ENCODE measurements at places on chromosomes 3 and 15.

DNA sequence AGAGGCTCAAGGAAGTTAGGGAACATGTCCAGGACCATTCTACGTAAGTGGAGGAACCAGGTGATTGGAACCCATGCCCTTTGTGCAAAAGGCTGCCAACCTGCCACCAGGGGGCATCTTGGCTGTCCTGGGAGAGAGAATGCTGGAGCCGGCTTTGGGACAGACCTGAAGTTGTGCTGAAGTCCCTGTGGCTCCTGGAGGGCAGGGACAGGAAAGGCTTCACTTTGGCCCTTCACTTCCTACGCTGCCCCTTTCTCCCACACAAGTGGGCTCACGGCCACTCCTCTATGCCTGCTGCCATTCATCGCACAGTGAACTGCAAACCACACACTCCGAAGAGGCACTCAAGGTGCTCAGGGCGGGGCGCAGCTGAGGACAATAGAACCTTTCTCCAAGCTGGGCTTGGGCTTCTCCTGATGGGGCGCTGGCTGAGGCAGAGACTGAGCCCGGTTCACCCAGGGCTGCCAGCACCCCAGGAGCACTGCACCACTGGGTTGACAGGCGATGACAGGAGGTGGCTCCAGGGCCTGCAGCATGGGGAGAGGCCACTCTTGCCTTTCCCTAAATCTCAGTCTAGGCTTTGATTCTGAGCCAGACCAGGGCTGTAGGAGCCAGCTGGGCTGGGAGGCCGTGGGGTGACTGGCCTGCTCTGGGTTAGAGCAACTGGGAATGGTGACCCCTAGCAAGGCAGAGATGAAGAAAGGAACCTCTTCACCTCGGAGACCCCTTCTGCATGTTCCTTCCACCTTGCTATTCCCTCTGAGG lies 8.4 kb downstream of the SHF start:
- DNase-seq = peak; percentile 54

DNA sequence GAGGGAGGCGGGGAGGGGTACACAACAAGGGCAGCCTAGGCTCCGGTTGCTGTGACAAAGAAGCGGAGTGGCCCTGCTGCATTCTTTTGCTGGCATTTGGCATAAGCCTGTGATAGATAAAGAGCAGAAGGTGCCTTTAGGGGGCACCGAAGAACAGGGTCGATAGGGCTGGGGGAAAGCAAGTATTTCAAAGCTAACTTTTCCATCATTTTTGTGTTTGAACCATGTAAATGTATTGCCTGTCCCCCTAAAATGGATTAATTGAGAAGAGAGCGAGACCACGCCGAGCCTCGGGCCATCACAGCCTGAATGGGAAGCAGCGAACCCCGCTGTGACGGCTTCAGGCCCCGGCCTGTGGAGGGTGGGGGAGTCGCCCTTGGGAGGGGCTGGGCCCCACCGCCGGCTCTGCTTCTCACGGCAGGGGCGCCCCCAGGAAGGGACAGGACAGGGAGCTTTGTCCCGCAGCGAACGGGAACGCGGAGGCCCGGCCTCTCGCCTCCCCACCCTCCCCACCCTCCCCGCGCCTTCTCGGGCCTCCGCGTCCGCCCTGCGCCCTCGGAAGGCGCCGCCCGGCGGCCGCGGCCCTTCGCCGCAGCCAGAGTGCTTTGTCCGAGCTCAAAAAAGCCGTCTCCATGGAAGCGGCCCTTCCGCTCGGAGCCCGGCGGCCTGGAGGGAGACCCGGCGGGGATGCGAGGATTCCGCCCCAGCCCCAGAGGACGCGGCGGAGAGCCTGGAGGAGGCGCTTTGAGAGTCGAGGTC lies 32.4 kb upstream of the ALDH1L1 start:
- peak; percentile 60 for DNase-seq

GRCh38 chr3:133474817-133475216 lies 75.0 kb downstream of the BFSP2 start:
- peak; percentile 28 for DNase-seq

- DNase-seq = no peak
Observed at GRCh38 chr3:101066711-101067129, 73.5 kb upstream of the ABI3BP start.

DNA sequence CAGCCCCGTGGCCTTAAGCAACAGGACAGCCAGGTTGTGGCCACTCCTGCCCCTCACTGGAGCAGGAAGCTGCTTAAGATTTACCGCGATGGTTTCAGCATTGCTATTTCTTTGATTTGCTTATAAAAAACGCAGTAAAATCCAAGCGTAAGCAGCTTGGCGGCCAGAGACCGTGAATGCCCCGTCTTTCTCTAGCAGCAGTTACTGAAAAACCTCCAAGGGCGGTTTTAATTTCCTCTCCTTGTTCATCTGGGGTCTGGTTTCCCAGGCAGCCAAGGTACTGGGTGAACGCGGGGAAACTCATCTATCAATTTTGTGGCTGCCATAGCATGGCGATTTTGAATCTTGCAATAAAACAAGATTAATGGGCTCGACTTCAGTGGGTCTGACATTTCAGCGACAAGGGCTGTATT lies 130.3 kb downstream of the MINAR1 start:
- no peak for DNase-seq

GRCh38 chr3:141373768-141374526 lies 5.6 kb downstream of the ZBTB38 start:
- DNase-seq = no peak

DNA sequence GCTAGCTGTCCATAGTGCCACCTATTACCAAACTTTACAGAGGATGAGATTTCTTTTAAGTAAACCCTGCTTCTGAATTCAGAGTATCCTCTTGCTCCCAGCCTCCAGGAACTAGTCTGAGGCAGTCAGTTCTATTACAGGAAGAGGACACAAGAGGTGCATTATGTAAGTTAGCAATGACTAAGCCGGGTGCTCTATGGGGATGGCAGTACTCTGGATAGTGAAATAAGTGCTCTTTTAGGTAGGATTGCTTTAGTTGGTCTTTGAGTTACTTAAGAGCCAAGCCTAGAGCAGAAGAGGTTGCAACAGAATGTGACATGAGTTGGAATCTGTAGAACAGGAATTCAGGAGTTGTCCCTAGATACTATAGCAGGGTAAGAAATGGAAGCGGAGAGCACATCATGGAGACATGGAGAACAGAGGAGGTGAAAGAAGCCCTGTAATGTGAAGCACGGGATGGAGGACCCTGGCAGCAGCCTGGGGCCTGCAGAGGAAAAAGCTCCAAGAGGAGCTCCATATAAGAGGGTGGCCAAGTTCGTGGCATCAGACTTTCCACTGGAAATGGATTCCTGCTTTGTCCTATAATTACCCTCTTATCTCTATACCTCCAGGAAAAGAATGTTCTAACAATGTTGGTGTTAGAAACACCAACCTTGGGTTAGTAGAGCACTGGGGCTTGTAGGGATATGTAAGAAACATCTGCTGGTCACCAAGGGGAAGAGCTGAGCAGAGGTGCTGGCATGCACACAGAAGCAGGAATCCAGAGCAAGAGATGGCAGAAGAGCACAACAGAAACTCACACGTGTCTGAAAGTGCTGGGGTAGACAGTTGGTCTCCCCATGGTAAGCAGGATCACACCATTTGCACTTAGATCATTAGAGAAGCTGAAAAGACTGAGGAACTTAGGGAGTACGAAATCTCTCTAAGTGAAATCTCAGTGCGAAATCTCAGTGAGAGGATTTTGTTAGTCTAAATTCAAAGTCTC lies 851.1 kb downstream of the FHIT start:
- DNase-seq = no peak

DNA sequence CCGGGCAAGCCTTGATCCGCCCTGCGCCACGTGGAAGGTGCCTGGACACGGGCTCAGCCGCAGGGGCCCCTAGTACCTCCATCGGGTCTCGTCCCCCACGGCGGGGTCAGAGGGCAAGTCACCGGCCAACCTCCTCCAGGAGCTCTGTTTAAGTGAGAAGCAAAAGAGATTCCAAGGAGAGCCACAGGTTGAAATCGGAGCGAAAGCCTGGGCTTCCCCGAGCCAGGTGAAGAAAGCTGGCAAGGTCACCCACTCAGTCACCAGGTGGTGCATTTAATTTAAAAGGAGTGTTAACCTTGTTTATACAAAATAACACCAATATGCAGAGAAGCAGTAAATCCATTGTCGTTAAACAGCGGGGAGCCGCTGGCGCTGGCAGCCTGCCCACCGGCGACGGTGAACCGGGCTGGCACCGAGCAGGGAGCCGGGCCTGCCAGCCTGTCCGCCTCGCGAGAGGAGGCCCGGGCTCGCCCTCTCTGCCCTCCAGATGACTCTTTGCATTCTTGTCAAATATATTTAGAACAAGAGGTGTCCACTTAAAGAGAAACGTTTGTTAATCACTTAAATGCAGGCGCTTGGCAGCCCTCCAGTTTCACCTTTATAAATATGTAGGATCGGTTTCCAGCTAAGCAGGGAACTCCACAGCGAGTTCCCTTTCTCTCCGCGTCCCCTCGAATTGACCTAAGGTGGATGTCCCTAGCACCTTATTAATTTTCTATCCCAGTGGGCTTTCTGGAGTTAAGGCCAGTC lies 277.3 kb upstream of the NR2F2 start:
- no peak for DNase-seq

- DNase-seq = no peak
Observed at GRCh38 chr3:161690299-161690620, 193.7 kb downstream of the OTOL1 start.

- DNase-seq = peak; percentile 29
Observed at GRCh38 chr15:74725225-74725774, at the start of gene CYP1A1. Gene CYP1A1 (minus strand): TSS chr15:74725528. CDS start chr15:74723097, 2,431 bp downstream.

DNA sequence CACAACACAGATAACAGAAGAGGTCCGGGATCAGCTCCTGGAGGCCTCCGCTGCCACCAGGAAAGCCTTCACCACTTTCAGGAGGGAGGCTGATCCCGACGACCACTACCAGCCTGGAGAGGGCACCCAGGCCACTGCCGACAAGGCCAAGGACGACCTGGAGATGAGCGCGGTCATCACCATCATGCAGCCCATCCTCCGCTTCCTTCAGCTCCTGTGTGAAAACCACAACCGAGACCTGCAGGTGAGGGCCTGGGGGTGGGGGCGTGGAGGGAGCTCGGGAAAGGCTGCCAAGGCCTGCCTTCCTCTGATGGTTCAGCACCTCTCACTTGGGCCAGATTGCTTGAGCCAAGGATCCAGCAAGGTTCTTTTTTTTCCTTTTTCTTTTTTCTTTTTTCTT lies 210.7 kb upstream of the BHLHE40 start:
- DNase-seq = no peak

- DNase-seq = peak; percentile 10
Observed at GRCh38 chr3:414063-414462, 217.5 kb downstream of the CHL1 start.

DNA sequence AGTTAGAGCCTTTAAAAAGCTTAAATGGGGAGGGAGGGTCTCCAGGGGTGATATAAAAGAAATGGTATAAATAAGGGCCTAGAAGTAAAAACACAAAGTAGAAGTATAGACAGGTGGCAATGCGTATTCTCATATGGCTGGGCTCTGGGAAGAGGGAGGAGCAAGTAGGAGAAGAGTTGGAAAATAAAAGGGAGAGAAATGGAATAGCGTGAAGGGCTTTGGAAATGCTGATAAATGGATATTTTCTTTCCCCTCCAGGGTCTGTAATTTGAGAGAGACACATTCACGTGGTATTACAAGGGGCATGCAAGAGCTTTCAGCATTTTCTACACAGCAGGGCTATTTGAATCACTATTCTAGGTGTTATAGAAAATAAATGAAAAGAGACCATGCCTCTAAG lies 313.7 kb downstream of the RYR3 start:
- DNase-seq = no peak

DNA sequence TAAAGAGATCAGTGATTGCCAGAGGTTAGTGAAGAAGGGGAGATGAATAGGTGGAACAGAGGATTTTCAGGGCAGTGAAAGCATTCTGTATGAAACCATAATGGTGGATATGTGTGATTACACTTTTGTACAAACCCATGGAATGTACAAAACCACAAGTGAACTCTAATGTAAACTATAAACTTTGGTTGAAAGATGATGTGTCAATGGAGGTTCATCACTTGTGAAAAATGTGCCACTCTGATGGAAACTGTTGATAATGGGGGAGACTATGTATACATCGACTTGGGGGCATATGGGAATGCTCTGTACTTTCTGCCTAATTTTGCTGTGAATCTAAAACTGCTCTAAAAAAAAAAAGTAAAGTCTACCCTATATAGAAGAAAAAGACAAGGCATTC lies 68.7 kb upstream of the ARHGEF3 start:
- DNase-seq = no peak

GRCh38 chr3:45105855-45106671 lies 40.1 kb downstream of the CDCP1 start:
- peak; percentile 80 for DNase-seq

DNA sequence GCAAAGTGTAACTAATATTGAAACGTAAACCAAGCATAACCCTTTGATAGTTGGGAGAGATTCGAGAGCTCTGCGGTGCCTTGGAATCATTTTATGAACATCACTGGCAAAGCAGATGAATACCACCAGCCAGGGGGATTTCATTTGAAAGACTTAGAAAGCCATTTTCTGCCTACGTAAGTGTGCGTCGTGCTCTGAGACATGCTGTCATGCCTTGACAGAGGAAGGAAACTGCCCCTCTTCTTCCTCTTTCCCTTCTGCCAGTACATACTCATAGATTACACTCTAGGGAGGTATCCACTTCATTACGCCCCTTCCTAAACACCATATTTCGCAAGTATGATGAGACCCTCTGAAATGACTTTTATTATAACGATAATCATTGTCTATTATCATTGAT lies 3.3 kb upstream of the MTHFS start:
- peak; percentile 76 for DNase-seq

- no peak for DNase-seq
Observed at GRCh38 chr3:72266016-72266370, 481.0 kb upstream of the PROK2 start.

- DNase-seq = no peak
Observed at GRCh38 chr15:96538491-96538890, 208.0 kb downstream of the NR2F2 start.

GRCh38 chr15:20368974-20369373 lies 172.6 kb downstream of the GOLGA6L6 start:
- no peak for DNase-seq

DNA sequence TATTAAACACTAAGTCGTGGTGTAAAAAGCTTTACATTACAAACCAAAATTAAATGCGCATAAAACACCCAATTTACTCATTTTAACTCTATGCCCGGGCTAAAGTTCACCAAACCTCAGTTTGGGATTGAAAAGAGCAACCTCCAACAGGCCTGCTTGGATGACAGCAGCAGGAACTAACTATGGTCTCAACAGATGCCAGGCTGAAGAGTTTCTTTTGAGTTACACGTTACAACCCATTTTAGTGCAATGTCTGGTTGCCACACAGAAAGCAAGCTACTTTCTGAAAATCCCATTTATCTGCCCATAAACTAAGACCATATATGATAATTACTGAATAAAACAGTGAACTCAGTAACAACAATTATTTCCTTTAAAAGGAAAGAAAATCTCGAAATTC lies 2.2 kb downstream of the SATB1 start:
- DNase-seq = peak; percentile 14

DNA sequence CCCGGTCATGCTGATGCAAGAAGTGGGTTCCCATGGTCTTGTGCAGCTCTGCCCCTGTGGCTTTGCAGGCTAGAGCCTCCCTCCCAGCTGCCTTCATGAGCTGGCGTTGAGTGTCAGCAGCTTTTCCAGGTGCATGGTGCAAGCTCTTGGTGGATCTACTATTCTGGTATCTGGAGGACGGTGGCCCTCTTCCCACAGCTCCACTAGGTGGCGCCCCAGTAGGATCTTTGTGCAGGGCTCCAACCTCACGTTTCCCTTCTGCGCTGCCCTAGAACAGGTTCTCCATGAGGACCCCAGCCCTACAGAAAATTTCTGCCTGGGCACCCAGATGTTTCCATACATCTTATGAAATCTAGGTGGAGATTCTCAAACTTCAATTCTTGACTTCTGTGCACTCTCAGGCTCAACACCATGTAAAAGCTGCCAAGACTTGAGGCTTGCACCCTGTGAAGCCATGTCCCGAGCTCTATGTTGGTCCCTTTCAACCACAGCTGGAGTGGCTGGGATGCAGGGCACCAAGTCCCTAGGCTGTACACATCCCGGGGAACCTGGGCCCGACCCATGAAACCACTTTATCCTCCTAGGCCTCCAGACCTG lies 238.4 kb upstream of the MDFIC2 start:
- peak; percentile 63 for DNase-seq
